Cardiac septum (tissue), 1 donor: ENCODE measurements at places on chromosomes 16 and 17. TPM values are rescaled to one million over a fixed set of nuclear protein-coding genes. Genes with fewer than 3 reads are reported as not detected.

The RNF43 gene
- total RNA-seq = 1.6 TPM

The SCARF1 gene
- 10.9 TPM for total RNA-seq

The ARHGDIG gene
- 2.8 TPM for total RNA-seq

The HCRT gene
- total RNA-seq = not detected

The GLP2R gene
- total RNA-seq = 0.05 TPM

The RAB11FIP4 gene
- 4.9 TPM for total RNA-seq

The SCRN2 gene
- total RNA-seq = 32.1 TPM

The HOXB6 gene
- 0.92 TPM for total RNA-seq

The CA4 gene
- 3.7 TPM for total RNA-seq

The ADORA2B gene
- total RNA-seq = 1.3 TPM

The DCXR gene
- total RNA-seq = 144 TPM

The UBALD2 gene
- 22.7 TPM for total RNA-seq

The CCL14 gene
- total RNA-seq = 6.7 TPM

The CSNK1D gene
- 80.9 TPM for total RNA-seq

The TBC1D3 gene
- total RNA-seq = not detected

The NPW gene
- not detected for total RNA-seq

The CMTM2 gene
- 1.3 TPM for total RNA-seq

The ADAM11 gene
- 1.00 TPM for total RNA-seq

The ODAD4 gene
- 0.54 TPM for total RNA-seq

The FBXO39 gene
- total RNA-seq = not detected

The ZNF500 gene
- 7.2 TPM for total RNA-seq

The QRICH2 gene
- total RNA-seq = 1.8 TPM

The ARL5C gene
- total RNA-seq = not detected

The KRTAP4-7 gene
- not detected for total RNA-seq

The AATK gene
- 9.3 TPM for total RNA-seq

The HSF5 gene
- not detected for total RNA-seq

The KCTD19 gene
- not detected for total RNA-seq

The SLC38A8 gene
- total RNA-seq = not detected

The UMOD gene
- total RNA-seq = not detected

The CDH16 gene
- 0.35 TPM for total RNA-seq

The NOG gene
- not detected for total RNA-seq

The TBC1D26 gene
- not detected for total RNA-seq

The ABCA9 gene
- 6.0 TPM for total RNA-seq

The C1QTNF8 gene
- total RNA-seq = not detected
